ENCODE measurements at places on chromosomes 16 and 17. TPM values are rescaled to one million over a fixed set of nuclear protein-coding genes. Genes with fewer than 3 reads are reported as not detected.

DNA sequence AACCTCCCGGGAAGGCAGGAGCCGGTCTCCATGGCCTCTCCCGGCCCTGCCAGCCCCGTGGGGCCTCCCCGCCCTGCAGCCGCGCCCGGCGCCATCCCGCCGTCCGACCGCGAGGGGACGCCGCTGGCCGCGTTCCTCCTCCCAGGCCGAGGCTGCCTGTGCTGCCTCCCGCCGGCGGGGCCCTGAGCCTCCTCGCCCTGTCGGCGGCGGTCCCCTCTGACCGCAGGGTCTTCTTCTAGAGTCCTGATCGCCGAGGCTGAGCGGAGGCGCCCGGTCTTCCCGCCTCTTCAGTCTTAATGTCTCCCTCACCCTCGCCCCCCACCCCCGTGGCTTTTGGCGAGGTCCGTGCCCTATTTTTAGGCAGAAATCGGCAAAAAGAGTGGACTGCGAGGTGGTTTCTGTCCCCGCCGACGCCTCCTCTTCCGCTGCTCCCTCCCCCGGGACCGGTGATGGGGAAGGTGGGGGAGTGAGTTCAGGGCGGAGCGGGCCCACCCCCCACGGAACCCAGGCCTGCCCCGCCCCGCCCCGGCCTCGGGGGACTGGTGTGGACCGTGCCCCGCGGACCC is 794 bp upstream of the CPNE7 start:
- DNase-seq: peak; percentile 93

DNA sequence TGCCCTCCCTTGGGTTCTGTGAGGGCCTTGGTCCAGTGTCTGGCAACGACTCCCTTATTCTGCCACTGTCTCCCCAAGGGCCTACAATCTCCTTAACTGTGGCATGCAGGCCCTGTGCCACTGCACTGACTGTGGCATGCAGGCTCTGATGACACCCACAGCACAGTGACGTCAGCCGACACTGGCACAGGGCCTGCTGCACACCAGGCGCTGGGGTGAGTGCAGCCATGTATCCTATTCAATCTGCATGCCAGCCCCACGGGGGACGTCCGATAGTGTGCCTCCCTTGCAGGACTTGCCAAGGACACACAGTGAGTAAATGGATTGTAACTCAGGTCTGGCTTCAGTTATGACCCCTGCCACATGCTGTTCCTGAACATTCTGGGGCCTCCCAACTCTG is 39.8 kb upstream of the RASD1 start:
- peak; percentile 41 for DNase-seq

- no peak for DNase-seq
Observed at GRCh38 chr17:47653442-47653841, 3.7 kb downstream of the KPNB1 start.

- no peak for DNase-seq
Observed at GRCh38 chr16:4686497-4687210, 6.7 kb upstream of the NUDT16L1 start.

DNA sequence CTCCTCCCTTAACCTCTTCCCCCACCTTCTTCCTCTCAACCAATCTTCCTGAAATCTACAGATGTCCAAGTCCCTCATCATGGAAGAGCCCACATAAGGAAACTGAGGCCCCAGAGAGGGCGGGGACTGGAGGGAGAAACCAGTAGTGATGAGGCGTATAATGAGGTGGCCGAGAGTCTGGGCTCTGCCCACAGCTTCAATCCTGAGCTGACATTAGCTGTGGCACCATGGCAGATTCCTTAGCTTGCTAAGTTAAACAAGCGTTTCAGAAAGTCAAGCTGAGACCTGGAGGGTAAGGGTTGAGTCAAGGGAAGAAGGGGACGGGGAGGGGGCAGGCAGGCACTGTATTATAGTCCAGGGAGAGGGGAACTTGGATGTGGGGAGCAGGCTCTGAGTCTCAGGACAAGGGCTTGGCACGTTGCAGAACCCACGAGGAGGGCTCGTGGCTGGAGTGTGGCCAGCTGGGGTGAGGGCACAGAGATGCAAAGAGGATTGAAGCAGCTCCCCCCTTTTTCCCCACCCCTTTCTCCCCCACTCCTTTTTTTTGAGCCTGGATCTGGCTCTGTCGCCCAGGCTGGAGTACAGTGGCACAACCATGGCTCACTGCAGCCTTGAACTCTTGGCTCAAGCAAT is 13.3 kb downstream of the ARHGAP23 start:
- no peak for DNase-seq

DNA sequence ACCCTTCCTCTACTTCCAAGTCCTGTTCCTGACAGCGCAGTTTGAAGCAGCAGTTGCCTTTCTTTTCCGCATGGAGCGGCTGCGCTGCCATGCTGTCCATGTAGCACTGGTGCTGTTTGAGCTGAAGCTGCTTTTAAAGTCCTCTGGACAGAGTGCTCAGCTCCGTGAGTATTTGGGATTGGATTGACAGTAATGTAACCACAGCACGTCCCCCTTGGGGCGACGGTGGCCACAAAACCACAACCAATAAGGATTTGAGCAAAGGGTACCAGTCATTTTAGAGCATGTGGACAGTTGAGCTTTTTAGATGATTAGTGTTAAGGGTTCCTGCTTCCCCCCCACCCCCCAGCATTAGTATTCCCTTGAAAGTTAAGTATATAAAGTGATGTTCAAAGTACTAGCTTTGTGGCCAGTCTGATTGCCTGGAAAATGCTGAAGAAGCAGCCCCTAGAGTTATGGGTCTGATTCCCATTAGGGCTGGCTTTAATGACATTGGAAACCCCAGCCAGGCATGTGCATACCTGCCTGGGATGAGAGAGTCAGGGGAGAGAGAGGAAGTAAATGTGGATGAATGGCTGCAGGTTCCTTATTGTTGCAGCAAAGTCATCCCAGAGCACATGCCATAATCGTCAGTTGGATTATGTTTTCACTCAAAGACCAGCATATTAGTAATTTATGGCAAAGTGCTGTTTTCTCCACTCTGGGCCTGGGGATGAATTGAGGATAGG is 31.6 kb upstream of the SLC12A3 start:
- no peak for DNase-seq

DNA sequence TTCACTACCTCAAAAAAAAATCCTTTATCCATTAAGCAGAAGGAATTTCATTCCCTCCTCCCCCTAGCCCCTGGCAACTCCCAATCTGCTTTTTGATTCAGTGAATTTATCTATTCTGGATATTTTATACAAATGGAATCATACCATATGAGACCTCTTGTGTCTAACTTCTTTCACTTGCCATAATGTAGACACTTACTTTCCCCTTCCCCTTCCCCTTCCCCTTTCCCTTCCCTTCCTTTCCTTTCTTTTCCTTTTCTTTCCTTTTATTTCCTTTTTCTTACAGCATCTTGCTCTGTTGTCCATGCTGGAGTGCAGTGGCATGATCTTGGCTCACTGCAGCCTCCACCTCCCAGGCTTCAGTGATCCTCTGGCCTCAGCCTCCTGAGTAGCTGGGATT is 50.5 kb downstream of the PSMD12 start:
- no peak for DNase-seq

DNA sequence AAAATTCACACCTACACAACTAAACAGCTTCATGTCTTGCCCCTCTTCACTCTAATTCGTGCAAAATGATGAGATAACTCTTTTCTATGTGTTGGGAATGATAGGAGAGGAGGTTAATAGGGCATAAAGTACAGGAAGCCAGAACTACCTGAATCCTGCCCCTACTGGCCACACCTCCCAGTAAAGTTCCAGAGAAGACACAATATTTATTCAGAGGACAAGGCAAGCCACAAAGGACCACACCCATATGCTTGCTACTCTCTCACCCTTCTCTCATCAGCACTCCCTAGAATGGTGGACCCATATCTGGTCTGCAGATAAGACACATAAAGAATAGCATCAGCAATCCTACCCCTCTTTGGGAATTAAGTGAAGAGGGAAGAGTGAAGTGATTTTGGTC is 74.6 kb downstream of the ZNF18 start:
- DNase-seq: no peak

- DNase-seq: peak; percentile 55
Observed at GRCh38 chr16:65202461-65202860, 80.6 kb upstream of the CDH11 start.

DNA sequence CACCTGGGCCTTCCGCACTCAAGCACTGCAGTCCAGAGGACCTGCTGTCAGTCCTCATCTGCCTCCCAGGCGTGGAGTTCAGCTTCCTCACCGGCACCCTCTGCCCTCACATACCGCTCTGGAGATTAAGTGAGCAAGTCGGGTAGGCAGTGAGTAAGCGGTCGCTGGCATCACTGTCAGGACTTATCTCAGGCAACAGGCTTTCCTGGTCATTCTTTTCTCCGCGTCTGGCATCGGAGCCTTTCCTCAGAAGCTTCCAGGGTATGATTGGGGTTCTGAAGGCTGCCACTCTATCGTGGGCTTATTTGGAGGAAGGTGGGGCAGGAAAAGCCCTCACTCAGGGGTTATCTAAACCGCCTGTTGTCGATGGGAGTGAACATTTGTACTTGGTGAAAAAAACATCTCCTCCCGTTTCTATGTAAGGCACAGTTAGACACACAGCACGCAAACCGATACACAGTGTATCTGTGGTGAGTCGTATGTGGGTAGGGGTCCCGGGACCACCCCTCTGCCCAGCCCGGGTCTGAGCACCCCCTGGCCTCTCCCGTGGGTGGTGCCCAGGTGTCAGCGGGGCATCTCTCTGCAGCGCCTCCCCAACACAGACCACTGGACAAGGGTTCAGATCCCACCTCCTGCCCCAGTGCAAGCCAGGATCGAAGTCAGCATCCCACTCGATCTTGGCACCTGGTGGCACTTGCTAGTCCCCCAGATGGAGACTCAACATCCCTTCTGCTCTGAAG is 92.5 kb upstream of the PLCG2 start:
- DNase-seq: no peak

DNA sequence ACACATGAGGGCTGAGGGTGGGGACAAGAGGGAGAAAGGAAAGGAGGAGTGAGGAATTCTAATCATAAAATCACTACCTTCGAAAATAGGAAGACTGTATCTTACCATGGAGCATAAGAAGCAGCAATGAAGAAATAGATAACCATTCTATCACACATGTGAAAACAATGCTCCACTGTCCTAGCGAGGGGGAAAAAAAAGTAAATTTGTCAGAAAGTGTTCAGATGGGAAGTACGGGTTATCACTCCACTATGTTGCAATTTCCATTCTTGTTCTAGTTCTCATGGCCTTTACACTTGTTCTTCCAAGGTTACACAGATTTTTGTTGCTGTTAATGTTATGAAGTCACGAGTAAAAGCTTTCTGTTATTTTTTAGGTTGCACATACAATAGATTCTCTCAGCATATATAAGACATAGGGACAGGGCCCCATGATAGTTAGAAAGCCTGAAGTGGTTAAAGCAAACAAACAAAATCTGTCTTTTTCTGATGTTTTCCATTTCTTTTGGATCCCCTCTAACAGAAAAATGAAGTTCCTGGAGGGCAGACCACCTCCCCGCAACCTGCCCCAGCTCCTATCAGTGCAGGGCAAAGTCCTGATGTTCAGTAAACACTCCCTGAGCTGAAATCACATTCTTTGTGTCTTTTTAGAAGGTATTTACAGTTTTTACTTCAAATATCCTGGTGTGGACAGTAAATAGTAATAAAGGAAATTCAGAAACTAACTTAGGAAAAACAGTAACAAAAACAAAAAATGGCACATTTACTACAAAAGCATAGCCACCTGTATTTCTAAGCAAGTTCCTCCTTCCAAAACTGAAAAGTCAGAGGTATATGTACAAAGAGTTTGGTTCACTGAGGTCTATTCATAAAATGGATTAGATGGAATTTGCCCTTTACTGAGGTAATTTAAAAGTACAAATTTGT is 13.7 kb downstream of the MMD start:
- no peak for DNase-seq

DNA sequence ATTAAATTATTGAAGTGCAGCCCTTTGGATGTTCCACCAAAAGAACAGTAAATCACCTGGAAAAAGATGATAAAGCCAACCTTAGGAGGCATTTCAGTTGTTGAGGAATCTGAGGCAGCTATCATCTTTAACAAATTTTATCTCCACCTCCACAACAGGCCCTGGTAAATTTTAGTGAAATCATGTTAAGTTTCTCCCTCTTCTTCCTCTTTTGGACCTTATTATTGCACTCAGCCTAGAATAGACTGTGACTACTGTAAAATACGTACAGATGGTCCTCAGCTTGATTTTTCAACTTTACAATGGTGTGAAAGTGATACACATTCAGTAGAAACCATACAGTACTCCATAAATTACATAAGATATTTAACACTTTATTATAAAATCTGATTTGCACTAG is 90.3 kb downstream of the USP32 start:
- no peak for DNase-seq

DNA sequence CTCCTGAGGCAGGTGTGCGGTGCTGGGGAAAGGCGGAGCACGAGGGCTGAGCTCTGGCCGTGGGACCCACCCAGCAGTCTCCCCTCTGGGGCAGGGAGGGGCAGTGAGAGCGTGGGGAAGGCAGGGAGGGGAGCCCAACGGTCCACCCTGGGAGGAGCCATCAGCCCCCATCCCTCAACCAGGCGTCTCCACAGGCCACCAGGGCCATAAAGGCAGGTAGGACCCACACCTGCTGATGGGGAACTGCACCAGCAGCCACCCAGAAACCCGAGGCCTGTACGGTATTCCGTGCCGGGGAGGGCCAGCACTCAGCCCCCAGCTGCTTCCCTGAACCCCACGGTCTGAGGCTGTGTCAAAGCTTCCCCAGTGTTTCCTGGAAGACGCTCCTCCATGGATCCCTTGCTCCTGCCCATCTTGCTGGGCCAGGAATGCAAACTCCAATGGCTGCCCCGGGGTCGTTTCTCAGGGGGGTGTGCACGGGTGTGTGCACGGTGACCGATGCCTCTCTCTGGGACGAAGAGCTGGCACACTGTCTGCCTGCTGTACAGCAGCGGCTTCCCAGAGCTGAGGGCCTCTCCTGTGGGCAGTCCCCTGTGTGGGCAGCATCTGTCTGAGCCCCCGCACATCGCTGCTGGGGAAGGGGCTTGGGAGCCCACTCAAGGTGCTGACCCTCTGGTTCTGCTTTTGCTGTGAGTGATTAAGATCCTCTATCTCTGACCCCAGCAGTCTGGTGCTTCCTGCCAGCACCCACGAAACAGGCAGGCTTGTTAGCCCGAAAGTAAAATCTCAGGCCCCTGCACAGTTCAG is 17.2 kb upstream of the METRNL start:
- DNase-seq: no peak

- no peak for DNase-seq
Observed at GRCh38 chr16:5838725-5839124, 741.1 kb upstream of the EEF2KMT start.

- DNase-seq: no peak
Observed at GRCh38 chr16:13061691-13062090, 160.3 kb downstream of the SHISA9 start.

- no peak for DNase-seq
Observed at GRCh38 chr16:85517563-85518179, 95.5 kb upstream of the GSE1 start.

KCNJ2 gene
- total RNA-seq: 1.1 TPM

ASGR1 gene
- total RNA-seq: not detected

KIF2B gene
- not detected for total RNA-seq

ZPBP2 gene
- total RNA-seq: not detected

GPRC5C gene
- 0.25 TPM for total RNA-seq

MVP gene
- total RNA-seq: 296 TPM

RRAD gene
- 0.22 TPM for total RNA-seq

KRT13 gene
- total RNA-seq: not detected

MT1E gene
- 178 TPM for total RNA-seq

HAGHL gene
- total RNA-seq: 5.8 TPM
